T47D (cell line): ENCODE measurements at places on chromosomes 16 and 17.

DNA sequence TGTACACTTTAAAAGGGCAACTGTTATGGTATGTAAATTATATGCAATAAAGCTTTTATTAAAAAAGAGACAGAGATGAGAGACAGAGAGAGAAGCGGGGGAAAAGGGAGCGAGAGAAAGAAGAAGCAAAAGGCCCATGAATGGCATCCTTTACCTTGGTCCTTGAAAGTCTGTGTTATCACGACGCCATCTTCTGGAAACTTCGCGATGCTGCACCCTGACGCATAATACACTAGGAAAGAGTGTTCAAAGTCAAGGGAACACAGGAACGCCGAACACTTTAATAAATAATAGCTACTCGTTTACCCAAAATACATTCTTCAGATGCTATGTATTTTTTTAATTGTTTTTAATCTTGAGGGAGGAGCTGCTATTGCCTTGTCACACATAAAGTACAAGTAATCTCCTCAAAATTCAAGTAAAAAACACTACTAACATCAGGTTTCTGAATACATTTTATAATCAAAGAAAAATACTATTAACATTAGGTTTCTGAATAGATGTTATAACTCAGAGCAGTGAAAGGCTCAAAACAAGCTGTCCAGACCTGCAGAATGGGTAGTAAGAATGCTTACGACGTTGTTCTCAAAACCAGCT is 23.0 kb upstream of the SLC38A8 start:
- peak; percentile 77 for DNase-seq

GRCh38 chr16:85350973-85351372 is 238.7 kb upstream of the CIBAR2 start:
- DNase-seq: peak; percentile 86

GRCh38 chr17:33290253-33290652 is 2.8 kb downstream of the ASIC2 start:
- DNase-seq: no peak

DNA sequence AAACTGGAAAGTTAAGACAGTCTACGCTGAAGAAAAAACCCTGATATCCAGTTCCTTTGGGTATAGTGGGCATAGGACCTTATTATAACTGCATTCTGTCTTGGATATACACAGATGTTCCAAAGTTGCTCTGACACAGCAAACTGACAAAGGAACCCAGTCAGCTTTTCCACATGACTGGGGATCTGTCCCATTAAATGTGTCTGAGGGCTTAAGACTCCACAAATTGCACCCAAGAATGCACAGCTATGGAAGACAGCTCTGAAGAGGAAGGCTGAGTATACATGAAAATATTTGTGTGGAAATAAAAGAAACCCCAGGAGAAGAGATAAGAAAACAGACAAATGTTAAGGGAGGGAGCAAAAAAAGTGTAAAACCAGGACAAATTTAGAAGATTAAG is 114.1 kb downstream of the SPAG9 start:
- no peak for DNase-seq

DNA sequence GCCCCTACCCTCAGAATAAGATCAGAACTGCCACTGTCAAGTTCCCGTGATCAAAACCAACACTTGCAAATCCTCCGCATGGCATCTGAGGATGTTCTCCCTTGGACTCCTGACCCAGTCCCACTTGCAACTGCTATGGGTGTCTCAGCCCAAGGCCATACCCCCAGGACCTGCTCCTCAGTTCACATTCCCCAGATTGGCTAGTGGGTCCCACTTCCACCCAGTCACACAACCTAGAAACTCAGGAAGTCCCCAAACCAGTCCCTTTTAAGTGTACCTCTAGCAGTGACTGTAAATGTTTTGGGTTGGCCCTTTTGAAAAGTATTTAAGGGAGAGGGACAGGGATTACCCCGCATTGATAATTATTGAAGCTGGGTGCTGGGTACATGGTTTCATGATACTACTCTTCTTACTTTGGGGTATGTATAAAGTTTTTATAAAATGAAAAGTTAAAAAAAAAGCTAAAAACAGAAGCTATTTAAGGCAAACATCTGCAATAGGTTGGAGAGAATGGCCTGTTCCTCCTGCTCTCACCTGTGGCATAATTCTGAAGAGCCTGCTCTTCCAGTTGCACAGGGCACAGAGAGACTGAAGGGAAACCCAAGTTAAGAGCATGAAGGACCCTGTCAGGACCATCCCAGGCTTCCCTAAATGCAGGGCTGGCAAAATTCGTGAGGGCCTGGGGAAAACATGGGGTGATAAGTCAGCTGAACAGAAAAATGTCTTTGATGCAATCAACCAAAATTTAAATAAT is 42.5 kb downstream of the ERN1 start:
- peak; percentile 27 for DNase-seq

DNA sequence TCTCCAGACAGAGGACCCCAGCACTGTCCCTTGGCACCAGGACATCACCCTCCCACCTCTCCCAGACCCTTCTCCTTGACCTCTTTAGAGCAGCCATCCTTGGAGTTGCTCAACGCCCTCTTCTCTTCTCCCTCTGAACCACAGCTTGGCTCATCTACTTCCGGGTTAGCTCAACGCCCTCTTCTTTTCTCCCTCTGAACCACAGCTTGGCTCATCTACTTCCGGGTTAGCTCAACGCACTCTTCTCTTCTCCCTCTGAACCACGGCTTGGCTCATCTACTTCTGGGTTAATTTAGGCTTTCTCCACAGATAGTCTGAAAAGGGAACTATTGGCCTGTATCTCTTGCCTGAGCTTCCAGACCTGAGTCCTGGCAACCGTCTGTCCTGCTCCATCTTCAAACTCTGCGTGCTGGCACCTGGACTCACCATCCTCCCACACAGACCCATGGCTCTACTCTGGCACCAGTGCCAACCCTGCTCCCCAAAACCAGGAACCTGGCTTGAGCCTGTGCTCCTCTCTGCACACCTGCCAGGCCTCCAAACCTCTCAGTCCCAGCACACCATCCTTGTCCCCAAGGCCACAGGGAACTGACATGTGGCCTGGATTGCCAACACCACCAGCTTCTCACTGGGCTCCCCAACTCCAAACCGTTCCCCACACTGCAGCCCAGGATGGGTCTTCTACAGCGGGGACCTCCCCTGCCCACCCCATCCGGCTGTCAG is 25.3 kb upstream of the FAAP100 start:
- DNase-seq: no peak
